Fibroblast of villous mesenchyme (primary cell): ENCODE measurements at places on chromosomes 2 and 18.

DNA sequence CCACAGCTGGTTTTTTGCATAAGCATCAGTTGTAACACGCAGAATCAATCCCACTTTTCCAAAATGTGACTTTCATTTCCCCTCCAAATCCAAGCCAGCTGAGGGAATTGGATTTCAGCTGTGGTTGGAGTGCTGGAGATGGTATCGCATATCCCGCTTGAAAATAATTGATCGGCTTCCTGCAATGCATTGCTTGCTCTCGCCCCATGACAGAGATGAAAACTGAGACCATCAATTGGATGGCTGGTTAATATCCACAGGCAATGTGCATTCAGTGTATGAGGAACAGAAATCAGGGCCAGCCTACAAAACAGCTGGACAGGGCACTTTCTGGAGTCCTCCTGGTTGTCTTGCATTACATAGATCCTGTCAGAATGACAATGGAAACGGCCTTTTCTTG is 135.3 kb downstream of the MAIP1 start:
- DNase-seq: no peak

GRCh38 chr18:9757827-9758621 is 49.9 kb downstream of the RAB31 start:
- DNase-seq: peak; percentile 89

- DNase-seq: no peak
Measured at GRCh38 chr2:186721956-186722355, 28.1 kb downstream of the FAM171B start.

GRCh38 chr2:37506407-37507050 is 162.1 kb downstream of the QPCT start:
- peak; percentile 66 for DNase-seq

GRCh38 chr18:63307551-63308200 is 11.9 kb downstream of the BCL2 start:
- no peak for DNase-seq

GRCh38 chr2:238067939-238068338 is 7.1 kb downstream of the SCLY start:
- no peak for DNase-seq

- no peak for DNase-seq
Measured at GRCh38 chr2:29001806-29002205, 20.7 kb downstream of the TOGARAM2 start.

DNA sequence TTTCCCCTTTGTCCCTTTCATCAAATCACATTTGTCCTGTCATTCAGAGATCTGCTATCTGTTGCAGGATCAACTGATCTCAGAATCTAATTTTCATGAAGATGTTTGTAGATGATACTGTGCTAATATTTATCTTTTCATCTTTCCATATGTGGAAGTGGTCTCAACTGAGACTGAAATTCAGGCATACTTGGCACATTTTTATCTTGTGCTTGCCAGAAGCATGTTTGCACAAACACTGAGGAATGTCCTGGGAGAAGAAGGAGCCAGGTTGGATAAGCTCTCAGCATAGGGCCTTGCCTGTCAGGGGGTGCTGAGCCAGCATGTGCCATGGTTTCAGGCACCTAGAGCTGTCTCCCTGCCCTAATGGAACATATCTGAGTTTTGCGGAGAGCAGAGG is 24.5 kb upstream of the MMADHC start:
- DNase-seq: no peak

GRCh38 chr18:24317370-24317769 is 80.3 kb downstream of the OSBPL1A start:
- no peak for DNase-seq

GRCh38 chr18:53886058-53886457 is 338.4 kb downstream of the MBD2 start:
- no peak for DNase-seq
